ENCODE measurements at places on chromosomes 4 and X.

DNA sequence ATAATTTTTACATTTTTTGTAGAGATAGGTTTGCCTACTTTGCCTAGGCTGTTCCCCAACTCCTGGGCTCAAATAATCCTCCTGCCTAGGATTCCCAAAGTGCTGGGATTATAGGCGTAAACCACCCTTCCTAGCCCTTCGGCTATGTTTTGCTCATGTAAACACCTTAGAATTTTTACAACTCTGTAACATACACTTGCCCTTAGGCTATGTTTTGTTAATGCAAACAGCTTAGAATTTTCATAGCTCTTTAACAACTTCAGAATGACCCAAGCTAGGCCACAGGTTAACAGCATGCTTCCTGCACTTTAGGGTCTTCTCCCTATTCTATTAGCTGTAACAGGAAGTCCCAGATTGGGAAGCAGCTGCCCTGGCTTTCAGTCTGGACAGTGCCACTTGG lies 24.2 kb downstream of the KLHL15 start:
- no peak for DNase-seq

- no peak for DNase-seq
Measured at GRCh38 chr4:189597341-189597740, 343.3 kb upstream of the FRG1 start.

- DNase-seq = no peak
Measured at GRCh38 chr4:155208258-155209054, at the start of gene NPY2R. Gene NPY2R, plus strand, starts transcription at chr4:155208636. Its CDS starts 5,304 bp downstream, at chr4:155213940.

- DNase-seq = no peak
Measured at GRCh38 chrX:53990171-53990570, 54.1 kb downstream of the PHF8 start.

GRCh38 chr4:99029852-99030251 lies 34.3 kb downstream of the METAP1 start:
- no peak for DNase-seq

- no peak for DNase-seq
Measured at GRCh38 chrX:45696736-45697135, 496.1 kb upstream of the DIPK2B start.

- no peak for DNase-seq
Measured at GRCh38 chr4:110371016-110371770, 104.8 kb upstream of the ENPEP start.

- no peak for DNase-seq
Measured at GRCh38 chr4:71468116-71468710, 129.4 kb downstream of the SLC4A4 start.

GRCh38 chr4:56757821-56758411 lies 63.6 kb downstream of the SPINK2 start:
- DNase-seq = peak; percentile 22

GRCh38 chr4:174216799-174217272 lies 66.6 kb downstream of the FBXO8 start:
- no peak for DNase-seq

DNA sequence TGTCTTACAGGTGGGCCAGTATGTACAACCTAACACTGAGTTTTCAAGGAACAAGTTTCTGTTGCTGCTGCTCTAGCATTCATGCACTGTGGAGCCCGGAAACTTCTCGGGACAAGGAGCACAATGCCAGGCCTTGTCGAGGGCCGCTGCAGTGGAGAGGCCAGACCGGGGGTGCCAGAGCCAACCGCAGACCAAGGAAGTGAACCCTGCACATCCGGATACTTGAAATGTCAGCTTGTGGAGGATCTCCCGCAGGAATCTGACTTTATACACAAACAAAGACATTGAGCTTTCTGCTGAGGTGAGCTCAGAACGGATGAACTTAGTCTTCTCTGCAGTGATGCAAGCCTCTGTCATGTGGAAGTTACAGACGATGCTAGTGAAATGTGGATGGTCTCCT lies 99.5 kb downstream of the ZNF827 start:
- no peak for DNase-seq

GRCh38 chr4:32789026-32789608 lies 2068.9 kb downstream of the PCDH7 start:
- DNase-seq = no peak

GRCh38 chr4:109026588-109026987 lies 263.7 kb upstream of the ETNPPL start:
- no peak for DNase-seq

DNA sequence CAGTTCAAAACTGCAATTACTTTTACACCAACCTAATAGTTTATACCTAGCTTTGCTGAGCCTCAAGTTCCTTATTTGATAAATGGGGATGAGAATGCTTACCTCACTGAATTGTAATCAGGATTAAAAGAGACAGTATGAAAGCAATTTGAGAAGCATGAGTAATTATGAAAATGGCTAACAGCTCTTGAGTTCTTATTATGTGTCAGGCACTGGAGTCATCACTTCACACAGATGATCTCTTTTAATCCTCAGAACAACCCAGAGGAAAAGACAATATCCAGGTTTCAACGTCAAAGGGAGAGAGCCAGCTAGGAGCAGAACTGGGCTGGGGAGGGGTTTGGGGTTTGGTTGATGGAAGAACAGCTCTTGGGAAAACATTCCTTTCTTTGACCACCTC lies 221.0 kb upstream of the NWD2 start:
- no peak for DNase-seq

DNA sequence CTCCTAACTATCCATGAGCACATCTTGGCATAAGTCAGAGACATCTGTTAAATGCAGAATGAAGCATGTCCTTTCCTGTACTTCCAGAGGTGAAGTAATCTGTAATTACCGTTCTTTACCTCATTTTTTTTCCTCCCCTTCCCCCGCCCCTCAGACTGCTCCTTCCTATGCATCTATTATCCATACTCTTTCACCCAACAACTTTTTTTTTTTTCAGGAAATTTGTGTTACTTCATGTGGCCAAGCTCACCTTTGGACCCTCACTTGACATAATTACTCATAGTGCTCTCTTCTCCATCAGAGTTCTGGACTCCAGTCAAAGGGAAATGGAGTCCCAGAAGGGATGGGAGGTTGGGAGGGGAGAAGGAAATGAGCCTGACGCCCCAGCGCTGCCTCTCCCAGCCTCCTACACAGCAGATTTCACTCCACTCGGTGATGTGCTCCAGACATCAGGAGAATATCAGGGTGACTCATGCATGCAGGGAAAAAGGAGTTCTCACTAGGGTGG lies 568.8 kb downstream of the STIM2 start:
- DNase-seq = no peak

DNA sequence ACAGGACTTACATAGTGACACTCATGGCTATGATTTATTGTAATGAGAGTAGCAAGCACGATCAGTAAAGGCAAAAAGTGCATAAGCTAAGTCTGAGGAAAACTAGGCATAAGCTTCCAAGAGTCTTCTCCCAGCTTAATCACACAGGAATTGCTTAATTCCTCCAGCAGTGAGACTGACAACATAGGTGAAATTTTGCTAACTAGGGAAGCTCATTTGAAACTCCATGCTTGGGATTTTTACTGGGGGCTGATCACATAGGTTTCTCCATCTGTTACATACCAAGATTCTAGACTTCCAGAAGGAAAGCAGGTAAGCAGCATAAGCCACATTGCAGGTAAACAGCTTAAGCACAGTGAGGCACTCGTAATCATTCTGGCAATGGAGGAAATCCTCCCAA lies 71.8 kb upstream of the FHDC1 start:
- DNase-seq = no peak

DNA sequence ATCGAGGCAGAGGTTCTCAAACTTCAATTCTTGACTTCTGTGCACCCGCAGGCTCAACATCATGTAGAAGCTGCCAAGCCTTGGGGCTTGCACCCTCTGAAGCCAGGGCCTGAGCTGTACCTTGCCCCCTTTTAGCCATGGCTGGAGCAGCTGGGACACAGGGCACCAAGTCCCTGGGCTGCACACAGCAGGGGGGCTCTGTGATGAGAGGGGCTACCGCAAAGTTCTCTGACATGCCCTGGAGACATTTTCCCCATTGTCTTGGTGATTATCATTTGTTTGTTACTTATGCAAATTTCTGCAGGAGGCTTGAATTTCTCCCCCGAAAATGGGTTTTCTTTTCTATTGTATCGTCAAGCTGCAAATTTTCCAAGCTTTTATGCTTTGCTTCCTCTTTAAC lies 4.9 kb upstream of the MAGEB17 start:
- DNase-seq = no peak

DNA sequence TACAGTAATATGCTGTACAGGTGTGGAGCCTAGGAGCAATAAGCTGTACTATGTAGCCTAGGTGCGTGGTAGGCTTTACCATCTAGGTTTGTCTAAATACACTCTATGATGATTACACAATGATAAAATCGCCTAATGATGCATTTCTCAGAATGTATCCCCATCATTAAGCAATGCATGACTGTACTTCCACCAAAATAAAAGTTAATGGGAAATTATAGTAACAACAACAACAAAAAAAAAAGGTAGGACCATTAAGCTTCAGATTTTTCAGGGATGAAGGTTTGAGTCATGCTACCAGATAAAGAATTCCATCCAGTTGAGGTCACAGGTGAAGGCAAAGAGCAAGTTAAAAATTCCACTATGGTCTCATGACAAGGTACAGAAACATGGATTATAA lies 68.2 kb downstream of the MAGEA10 start:
- no peak for DNase-seq

DNA sequence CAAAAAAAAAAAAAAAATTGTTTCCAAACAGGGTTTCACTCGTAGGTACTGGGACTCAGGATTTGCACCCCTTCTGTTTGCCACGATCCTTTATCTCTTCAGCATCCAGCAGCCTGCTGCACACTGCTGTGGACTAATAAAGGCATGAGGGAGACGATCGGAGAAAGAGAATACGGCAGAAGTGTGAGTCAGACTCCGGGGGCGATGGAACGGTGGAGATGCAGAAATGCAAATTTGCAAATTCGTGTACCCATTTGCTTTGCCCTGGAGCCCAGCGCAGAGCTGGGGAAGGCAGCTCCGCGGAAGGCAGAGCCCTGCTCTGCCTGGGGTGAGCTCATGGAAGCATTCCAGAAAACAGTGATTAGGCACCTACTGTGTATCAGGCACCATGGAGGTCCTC lies 270.3 kb downstream of the ASMT start:
- DNase-seq = no peak

DNA sequence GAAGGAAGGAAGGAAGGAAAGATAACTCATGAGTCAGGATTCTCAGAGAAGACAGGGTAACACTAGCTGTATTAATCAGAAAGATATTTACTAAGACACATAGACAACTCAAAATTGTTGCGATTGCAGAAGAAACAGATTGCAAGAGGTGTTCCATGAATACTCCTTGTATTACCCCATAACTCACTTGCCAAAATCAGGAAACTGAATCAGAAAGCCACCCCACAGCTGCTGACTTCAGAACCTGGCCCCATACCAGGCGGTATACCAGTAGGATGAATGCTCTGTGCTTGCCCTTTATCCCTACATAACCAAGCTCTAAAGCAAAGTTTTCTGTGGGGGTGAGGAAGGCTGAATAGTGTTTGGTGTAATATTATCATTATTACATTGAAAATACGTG lies 468.5 kb downstream of the IQCM start:
- no peak for DNase-seq

DNA sequence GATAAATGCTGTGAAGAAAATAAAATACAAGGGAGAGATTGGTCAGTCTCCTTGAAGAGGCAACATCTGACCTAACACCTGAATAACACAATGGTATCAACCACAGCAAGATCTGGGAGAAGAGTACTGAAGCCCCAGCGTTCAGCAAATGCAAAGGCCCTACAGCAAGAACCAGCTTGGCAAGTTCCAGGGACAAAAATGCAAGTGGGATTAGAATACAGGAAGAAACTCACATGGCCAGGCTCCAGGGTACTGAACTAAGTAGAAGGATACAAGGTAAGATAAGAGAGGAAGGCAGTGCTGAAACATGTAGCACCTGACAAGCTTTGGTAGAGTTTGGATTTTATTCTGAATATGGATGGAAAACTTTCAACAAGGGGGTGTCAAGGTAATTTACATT lies 3.6 kb downstream of the SMIM14 start:
- DNase-seq = no peak

- DNase-seq = no peak
Measured at GRCh38 chrX:115058276-115058675, 40.9 kb upstream of the IL13RA2 start.

DNA sequence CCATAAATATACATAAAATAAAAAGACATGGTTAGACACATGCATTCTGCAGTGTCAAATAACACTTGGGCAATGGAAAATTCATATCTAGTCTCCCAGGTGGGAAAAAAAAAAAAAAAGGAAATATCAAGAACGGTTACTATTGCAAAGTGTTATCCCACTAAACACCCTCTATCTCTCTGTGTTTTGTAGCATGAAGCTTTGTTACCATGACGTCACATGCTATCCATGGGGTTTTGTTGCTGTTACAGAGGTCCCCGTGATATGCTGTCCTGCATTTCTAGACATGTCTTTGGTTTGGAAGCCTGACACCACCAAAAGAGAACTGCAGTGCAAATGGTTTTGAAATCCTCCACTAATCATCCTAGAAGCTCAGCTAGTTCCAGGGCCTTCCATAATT lies 50.7 kb upstream of the TLR3 start:
- DNase-seq = no peak

- DNase-seq = no peak
Measured at GRCh38 chr4:3706111-3706511, 60.1 kb upstream of the ADRA2C start.

GRCh38 chr4:87227751-87228151 lies 7.3 kb upstream of the KLHL8 start:
- DNase-seq = no peak

DNA sequence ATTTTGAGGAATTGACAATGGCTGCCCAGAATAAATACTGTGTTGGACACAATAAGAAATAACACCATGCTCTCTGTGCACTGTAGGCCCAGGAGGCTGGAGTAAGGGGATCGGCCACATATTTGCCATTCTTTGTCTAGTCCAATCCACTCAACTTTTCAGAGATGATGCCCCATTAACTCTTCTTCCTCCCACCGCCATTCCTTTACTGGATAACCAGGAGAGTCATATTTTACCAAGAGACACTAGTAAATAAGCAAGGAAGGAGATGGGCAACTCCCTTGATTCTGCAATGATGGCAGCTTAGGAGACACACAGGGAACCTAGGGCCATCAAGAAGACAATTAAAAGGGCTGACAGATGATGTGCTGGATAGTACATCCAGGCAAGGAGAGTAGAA lies 87.9 kb upstream of the GPC3 start:
- DNase-seq = no peak

GRCh38 chr4:101279377-101279871 lies 67.9 kb downstream of the PPP3CA start:
- DNase-seq = no peak

DNA sequence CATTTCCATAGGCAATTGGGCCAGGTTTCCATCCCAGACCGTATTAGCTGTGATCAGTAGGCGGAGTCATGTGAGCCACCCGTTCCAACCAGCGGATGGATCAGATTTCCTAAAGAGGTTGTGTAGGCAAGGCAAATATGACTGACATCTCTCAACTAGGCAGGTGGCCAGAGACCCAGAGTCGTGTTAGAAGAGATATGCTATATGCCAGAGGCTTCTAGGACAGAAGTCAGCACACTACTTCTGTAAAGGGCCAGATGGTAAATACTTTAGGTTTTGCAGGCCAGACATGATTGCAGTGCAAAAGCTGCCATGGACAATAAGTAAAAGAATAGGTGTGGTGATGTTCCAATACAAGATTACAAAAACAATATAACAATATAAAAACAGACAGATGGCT lies 788.4 kb downstream of the RPA4 start:
- DNase-seq = no peak
